ENCODE measurements at places on chromosomes 4 and X.

- DNase-seq: no peak
Observed at GRCh38 chr4:163085085-163085484, 81.6 kb downstream of the NAF1 start.

DNA sequence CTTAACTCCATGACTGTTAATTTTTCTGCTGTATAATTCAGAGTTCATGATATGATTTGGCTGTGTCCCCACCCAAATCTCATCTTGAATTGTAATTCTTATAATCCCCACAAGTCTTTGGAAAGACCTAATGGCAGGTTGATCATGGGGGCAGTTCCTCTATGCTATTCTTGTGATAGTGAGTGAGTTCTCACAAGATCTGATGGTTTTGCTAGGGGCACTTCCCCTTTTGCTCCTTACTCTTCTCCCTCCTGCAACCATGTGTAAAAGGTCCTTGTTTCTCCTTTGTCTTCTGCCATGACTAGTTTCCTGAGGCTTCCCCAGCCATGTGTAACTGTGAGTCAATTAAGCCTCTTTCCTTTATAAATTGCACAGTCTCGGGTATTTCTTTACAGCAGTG is 1751.9 kb downstream of the ARAP2 start:
- no peak for DNase-seq

- no peak for DNase-seq
Observed at GRCh38 chr4:78446619-78447018, 105.0 kb upstream of the ANXA3 start.

DNA sequence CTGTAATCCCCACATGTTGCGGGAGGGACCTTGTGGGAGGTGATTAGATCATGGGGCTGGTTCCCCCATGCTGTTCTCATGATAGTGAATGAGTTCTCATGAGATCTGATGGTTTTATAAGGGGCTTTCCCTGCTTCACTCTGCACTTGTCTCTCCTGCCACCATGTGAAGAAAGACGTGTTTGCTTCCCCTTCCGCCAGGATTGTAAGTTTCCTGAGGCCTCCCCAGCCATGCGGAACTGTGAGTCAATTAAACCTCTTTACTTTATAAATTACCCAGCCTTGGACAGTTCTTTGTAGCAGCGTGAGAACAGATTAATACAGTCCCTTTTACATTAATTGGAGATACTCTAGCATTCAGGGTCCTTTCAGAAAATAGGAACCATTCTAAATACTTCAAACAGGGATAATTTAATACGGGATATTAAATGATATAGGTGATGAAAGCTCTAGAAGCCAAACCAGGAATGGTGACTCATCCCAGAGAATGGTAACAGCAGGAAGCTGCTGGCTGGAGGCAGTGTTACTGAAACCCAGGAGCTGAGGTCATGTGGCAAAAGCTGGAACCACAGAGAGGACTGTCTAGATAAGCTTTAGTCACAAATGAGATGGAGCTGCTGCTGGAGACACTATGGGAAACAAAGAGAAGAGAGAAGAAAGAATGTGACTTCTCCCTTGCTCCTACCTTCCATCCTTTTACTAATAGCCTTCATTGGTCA is 57.3 kb downstream of the GSTCD start:
- no peak for DNase-seq

DNA sequence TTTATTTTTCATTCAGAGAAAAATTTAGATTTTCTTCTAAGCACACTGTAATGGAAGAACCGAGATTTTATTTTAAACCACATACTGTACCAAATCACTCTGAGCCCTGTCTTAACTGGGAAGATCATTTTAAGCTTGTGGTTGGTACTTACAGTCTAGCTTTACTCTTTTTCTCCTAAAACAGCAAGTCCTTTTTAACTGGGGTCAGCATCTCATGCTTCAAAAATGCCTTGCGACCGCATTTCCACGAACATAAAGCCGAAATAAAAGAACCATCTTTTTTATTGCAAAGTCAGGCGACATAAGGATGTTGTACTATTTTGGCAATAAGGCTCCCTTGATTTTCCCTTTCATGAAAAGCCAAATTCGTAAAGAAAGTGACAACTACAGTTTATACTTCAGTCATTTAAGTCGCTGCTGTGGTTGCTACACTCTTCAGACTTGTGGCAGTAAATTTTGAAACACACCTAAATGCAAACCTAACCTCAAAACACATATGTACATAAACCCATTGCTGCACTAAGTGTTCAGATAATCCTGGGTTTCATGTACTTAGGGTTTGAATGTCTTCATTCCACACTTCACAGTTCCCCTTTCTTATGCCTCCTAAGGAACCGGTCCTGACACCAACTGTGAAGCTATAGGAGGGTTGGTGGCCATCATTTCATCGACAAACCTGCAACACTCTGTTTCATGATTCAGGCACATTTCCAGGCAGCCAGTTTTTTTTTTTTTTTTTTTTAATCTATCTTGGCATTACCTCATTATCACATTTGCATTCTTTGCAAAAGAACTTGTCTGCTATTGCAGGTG is 3.0 kb downstream of the STOX2 start:
- DNase-seq: no peak

DNA sequence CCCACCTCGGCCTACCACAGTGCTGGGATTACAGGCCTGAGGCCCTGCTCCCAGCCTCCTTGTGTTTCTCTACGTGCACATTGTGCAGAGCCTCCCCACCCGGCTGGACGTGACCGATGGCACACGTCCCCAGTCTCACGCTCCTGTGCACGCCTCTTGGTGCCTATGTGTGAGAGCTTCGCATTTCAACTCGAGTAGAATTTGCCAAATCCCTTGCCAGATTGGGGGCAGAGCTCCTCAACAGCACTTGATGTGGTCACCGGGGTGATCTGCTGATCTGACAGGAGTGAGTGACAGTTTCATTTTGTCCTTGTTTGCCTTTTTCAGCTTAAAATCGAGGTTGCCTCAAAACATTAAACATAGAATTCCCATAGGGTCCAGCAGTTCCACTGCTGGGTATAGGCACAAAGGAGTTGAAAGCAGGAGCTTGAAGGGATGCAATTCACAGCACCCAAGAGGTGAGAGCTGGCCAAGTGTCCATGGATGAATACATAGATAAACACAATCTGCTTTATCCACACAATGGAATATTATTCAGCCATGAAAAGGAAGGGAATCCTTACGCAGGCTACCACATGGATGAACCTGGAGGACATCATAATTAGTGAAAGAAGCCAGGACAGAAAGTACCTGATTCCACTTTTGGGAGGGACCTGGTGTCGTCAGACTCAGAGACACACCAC is 17.6 kb downstream of the TMEM187 start:
- no peak for DNase-seq

DNA sequence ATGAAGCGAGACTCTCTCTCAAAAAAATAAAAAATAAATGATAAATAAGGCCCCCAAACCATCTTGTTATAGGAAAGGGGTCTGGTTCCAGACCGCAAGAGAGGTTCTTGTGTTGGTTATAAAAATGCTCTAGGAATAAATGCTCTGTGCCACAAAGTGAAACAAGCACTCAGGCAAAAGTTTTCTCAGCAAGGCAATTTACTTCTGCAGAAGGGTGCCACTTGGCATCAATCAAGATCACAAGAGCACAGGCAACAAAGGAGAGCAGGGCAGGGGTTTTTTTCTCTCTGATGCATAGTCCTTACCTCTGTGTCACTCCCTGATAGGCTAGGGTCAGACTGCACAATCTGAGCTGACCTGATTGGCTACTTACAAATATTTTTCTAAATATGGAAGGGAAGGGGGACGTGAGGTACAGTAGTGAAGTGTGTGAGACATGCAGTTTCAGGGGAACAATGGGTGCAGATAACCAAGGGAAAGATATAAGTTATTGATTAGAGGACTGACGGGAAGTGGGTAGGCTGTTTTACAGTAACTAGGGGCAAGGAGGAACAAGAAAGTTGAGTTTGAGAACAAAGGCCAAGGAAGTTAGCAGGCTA is 29.8 kb upstream of the FUNDC1 start:
- no peak for DNase-seq

DNA sequence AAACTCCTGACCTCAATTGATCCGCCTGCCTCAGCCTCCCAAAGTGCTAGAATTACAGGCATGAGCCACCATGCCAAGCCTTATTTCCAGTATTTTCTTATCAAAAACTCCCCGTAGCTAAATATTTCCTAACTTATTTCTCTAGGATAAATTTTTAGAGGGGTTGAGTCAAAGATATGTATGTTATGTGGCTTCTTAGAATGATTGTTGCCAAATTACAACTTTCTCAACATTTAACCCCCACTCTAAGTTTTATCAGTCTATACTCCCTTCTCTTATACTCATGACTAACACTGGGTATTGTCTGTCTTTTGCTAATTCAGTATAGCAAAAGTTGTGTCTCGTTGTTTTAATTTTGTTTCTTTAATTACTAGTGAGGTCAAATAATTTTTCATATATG is 187.7 kb upstream of the LNX1 start:
- no peak for DNase-seq

GRCh38 chr4:178280362-178280761 is 838.1 kb upstream of the AGA start:
- no peak for DNase-seq

- no peak for DNase-seq
Observed at GRCh38 chr4:15920723-15921591, 17.6 kb downstream of the FGFBP1 start.

DNA sequence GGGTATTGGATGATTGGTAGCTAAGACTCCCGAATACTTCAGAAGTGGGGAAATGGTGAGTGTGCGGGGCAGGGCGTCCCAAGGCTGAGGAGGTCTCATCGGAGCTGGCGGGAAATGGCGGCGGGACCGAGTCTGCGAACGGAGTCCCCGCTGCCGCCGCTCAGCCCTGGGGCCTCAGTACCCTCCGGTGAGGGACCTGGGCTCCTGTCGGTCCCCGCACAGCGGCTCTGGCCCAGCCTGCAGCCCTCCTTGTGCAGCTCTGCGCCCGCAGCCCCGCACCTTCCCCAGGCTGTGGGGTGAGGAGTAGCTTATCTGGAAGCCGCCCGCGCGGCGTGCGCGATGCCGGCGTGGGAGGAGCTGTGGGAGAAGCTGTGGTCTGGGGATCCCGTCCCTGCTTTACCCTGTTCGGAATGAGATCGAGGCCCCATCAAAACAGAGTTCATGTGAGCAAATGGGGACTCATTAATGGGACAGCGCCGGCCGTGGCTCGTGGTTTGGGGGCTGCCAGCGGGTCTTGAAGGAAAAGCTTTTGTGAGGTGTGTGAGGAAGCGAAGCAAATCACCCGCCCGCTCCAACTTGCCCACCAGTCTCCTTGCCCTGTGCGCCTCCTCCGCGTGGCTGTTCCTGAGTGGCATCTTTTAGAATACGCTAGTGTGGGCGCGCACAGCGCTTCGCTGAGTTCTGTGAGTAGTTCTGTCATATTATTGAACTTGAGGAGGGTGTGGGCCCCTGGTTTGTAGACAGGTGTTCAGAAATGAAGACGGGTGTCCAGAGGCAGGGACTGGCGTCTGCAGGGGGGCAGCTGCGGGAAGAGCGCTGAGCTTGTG is 531 bp downstream of the ZNF141 start:
- no peak for DNase-seq

DNA sequence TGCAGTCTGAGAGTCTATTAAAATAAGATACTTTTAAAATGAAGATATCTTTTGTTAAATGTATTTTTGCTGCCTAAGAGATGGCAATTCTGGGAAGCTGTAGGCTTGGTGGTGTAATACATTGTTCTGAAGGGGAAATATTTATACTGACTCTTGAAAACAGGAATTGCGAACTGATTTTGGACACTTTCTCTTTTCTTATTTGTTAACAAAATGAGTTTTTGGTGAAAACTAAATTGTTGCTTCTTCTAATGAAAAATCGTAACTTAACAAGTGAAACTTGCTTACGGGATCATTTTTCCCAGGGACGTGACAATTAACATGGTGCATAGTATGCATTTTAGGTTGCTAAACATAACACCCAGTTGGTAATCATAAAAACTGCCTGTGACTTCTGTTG is 71.0 kb downstream of the RAPGEF2 start:
- no peak for DNase-seq

- DNase-seq: no peak
Observed at GRCh38 chr4:4990329-4990728, 28.9 kb downstream of the CYTL1 start.

GRCh38 chr4:109649872-109650271 is 53.4 kb downstream of the CASP6 start:
- no peak for DNase-seq

DNA sequence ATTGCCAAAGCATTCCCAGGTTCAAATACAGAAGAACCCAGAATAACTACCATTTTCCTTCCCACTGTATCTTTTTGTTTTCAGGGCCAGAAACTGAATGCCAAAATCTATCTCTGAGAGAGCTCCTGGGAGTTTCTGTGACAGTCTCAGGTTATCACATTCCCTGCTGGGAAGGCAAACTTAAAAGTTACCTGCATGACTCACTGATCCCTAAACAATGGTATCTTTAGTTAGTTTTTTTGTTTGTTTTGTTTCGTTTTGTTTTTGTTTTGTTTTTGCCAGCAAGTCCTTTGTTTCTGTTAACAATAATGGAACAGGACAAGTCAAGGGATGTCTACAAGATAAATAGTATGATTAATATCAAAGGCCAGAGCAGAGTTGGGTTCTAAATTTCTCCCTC is 34.3 kb downstream of the PAPSS1 start:
- no peak for DNase-seq

DNA sequence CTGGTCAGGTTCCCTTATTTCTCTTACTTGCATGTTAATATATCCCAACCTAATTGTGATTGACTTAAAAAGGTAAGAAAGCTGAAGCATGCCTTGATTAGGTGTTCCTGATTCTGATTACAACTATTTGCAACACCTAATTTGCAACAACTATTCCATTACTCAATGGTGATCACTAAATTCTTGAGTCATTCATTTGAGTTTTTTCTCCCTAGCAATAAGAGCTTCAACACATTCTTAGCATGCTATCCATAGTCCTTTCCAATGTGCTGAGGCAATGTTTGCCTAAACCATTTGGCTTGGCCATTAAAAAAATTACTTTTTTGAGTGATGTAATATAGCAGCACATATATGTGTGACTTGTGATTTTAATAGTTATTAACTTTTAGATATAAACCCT is 851.4 kb downstream of the TRAM1L1 start:
- no peak for DNase-seq

DNA sequence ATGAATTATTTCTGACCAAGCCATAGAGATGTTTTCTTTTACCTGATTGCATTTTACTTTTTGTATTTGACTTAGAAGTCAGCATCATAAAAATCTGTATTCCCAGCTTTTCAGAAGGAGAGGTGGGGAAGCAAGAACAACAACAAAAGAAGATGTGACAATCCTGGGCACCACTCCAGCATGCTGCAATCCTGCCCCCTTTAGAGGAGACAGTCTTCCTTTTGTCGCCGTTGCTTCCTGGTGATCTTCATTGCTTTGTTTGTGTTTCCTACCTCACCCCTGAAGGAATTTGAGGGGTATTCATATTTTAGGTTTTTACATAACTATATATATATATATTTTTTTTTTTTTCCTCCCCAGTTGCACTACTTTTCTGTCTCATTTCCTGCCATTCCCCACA is 3.7 kb downstream of the QRFPR start:
- no peak for DNase-seq

GRCh38 chrX:122363112-122363795 is 820.8 kb upstream of the GRIA3 start:
- DNase-seq: no peak

- DNase-seq: no peak
Observed at GRCh38 chr4:128690011-128690410, 119.5 kb upstream of the JADE1 start.

GRCh38 chrX:133749370-133749769 is 236.0 kb downstream of the GPC3 start:
- no peak for DNase-seq

- no peak for DNase-seq
Observed at GRCh38 chr4:166252487-166253402, 379.7 kb downstream of the TLL1 start.

- no peak for DNase-seq
Observed at GRCh38 chr4:7311205-7311604, 118.9 kb downstream of the SORCS2 start.

All from NCI-H2107 (cell line).